NCI-H2081 (cell line): ENCODE measurements at places on chromosomes 1 and 21.

- DNase-seq = no peak
Measured at GRCh38 chr21:8990326-8991087, 1530.9 kb upstream of the TPTE start.

- no peak for DNase-seq
Measured at GRCh38 chr1:184002071-184002470, 35.5 kb downstream of the COLGALT2 start.

- no peak for DNase-seq
Measured at GRCh38 chr1:111483166-111483565, 9.4 kb downstream of the C1orf162 start.

GRCh38 chr1:198771563-198772153 is 132.8 kb downstream of the PTPRC start:
- DNase-seq = peak; percentile 77

GRCh38 chr21:28402616-28402989 is 590.1 kb downstream of the LTN1 start:
- DNase-seq = no peak

- no peak for DNase-seq
Measured at GRCh38 chr21:33522953-33523349, 19.0 kb downstream of the GART start.

GRCh38 chr1:42158189-42158588 is 5.0 kb downstream of the GUCA2B start:
- no peak for DNase-seq

GRCh38 chr21:45281411-45282282 is 6.0 kb downstream of the POFUT2 start:
- DNase-seq = no peak
